ENCODE measurements at places on chromosomes 2 and 18.

DNA sequence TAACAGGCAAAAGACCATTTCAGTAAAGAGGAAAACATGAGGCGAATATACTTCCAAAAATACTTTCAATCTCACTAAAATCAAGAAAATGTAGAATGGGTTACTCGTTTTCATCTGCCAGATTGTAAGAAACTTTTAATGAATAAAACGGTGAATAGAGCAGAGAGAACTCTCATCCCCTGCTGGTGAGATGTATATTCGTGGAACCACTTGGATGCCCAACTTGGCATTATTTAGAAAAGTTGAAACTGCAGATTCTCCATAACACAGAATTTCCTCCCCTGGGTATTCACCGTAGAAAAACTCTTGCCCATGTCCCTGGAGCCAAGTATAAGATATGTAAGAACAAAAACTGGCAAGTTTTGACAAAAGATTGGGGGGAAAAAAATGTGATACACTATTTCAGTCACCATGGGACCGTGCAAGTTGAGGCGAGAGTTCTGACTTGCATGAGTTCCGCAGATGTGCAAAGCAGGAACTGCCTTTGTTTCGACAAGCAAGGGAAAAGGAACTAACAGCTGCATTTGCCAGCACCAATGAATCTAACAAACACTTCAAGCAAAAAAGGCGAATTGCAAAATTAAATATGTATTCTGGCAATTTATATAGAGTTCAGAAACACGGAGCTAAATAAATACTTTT, 14.8 kb downstream of the TIMM21 start:
- ATAC-seq: peak; percentile 65

DNA sequence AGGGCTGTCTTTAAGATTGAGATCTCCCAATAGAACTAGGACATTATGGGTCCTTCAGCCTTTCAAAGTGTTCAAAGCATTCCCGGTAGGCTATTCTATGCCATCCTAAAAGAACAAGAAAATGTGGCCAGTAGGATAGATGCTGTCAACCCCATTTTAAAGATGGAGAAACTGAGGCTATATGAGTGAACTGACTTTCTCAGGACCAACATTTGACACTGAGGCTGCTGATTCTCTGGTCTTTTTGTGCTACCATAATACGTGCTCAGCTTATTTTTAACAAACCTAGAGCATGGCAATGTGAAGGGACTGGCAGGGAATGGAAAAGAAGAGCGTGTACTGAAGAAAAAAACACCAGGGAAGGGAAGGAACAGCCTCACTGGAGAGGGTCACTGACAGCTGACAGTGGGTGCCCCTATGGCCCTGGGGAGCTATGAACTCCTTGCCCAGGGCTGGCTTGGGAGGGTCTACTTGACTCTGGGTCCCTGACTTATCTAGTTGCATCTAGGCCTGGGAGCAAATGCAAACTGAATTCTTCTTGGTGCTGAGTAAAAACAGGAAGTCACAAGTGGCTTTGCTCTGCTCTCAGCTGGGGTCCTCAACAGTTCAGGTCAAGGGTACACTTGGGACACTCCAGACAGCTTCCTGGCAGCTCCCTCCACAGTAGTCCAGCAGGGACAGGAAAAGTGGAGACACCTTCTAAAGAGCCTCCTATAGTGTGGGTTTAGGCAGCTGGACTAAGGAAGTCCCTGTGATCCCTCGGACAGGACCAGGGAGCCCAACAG, 2.3 kb downstream of the CYRIA start:
- no peak for ATAC-seq

- ATAC-seq: peak; percentile 92
These were observed 10.0 kb downstream of the HK2 start for GRCh38 chr2:74843899-74844298.

GRCh38 chr2:188294352-188294926, 2.8 kb downstream of the GULP1 start:
- ATAC-seq: no peak

GRCh38 chr2:29317077-29317517, 201.9 kb downstream of the CLIP4 start:
- peak; percentile 72 for ATAC-seq

GRCh38 chr18:55850904-55851303, 262.9 kb upstream of the TCF4 start:
- no peak for ATAC-seq

- ATAC-seq: peak; percentile 70
These were observed 211.9 kb downstream of the STK39 start for GRCh38 chr2:168035458-168035857.

DNA sequence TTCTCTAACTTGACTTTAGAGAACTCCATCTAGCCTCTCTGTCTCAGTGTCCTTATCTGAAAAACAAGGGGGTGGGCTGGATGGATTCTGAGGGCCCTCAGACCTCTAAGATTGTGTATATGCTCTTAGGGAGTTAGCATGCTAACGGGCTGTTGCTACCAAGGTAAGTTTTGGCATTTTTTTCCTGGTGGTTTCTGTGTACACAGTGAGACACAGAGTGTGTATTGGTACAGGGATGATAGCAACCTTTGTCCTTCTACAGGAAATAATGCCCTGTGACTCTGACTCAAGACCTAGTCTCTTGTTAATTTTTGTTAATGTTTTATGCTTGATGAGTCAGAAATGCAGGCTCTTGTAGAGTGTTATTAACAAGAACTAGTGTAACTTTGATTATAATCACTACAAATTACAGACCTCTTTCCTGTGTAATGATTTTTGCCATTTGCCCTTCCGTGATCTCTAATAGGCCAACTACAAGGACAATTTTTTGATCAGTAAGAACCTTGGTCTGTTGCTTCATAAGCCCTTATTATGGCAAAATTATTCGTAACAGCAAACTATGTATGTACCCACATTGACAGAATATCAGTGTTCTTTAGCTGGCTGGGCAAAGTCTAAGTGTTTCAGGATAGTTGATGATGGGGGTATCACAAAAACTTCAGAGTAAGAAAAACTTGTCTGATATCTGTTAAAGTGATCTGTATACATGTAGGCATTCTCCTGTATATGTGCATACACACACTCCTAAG, 89.7 kb downstream of the SPTBN1 start:
- no peak for ATAC-seq

- no peak for ATAC-seq
These were observed 9.3 kb upstream of the CDH20 start for GRCh38 chr18:61323951-61324350.
